SK-N-SH (cell line): ENCODE measurements at places on chromosomes 2 and 18.

GRCh38 chr18:2411381-2411960 is 159.8 kb downstream of the METTL4 start:
- DNase-seq = no peak

DNA sequence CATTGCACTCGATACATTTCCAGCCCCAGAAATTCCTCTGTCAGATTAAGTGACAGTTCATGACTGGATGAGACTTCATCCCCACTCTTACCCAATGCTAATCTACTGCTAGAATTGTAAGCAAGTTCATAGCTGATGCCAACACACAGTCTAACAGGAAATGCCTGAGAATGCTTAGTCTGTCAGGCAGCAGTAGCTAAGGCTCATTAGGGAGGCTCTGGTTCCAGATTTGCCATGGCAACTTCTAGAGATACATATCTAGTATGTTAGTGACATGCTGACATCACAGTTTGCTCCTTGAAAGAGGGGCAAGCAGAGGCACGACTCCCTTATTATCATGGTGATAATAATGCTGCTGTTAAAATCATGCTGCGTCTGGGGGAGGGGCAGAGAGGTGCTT is 198.4 kb downstream of the RBM43 start:
- DNase-seq = peak; percentile 49

DNA sequence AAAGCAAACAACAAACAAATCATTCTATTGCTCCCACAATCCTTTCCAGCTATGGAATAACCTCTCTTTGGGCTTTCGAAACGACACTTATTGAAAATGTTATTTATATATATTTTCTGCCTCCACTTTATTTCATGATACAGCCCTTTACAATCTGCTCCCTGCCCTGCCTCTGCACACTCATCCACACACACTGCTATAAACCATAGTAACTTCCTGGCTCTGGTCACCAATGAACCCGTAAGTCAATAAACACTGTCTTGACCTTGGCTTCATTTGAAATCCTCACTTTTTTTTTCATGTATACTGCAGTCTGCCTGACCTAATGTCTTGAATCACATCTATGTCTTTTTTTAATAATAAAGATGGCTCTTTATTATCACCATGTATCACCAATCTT is 161.5 kb downstream of the SLC39A10 start:
- DNase-seq = no peak

GRCh38 chr2:236728916-236729670 is 159.5 kb downstream of the ACKR3 start:
- no peak for DNase-seq

GRCh38 chr2:7015007-7015950 is 98.1 kb downstream of the RNF144A start:
- peak; percentile 70 for DNase-seq

DNA sequence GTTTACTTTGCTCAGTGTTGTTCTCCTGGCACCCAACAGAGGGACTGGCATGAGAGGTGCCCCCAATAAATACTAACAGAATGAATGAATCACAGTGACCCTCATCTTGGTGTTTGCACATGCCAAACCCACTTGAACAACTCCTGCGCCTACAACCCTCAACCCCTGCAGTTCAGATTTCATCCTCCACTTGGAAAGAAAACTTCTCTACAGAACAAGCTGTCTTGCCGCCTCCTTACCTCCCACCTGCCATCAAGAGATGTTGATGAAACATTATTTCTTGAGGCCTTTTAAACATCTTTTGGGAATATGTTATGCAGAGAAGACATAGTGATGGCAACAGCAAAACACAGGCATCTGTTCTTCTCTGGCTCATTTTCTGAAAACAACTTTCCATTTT is 216.0 kb upstream of the SH3BP4 start:
- no peak for DNase-seq

DNA sequence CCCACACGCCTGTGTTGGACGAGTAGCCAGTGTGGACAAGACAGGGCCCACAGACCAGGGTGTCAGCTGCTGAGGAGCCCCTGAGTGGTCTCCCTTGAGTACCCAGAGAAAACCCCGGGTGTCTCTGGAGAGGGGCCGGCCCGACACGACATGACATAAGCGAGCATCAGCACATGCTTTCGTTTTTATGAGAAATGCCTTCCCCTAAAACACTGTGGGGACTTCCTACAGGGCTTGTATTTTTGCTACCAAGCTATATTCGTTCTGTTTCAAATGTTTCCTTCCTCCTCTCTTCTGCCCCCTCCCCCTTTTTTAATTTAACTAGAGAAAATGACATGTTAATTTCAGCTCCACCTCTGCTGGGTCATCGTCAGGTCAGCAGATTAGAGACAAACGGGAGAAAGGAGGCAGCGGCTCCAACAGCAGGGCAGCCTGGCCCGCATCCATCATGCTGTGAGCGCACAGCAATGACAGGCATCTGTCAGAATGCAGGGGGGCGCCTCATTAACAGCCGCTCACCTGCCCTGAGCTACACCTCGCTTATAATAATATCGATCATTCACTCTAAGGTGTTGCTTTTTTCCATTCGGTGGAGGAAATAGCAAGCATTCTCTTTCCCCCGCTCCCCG is 286.2 kb downstream of the ZNF516 start:
- DNase-seq = no peak

GRCh38 chr2:83058683-83059082 is 1400.4 kb downstream of the SUCLG1 start:
- DNase-seq = no peak

DNA sequence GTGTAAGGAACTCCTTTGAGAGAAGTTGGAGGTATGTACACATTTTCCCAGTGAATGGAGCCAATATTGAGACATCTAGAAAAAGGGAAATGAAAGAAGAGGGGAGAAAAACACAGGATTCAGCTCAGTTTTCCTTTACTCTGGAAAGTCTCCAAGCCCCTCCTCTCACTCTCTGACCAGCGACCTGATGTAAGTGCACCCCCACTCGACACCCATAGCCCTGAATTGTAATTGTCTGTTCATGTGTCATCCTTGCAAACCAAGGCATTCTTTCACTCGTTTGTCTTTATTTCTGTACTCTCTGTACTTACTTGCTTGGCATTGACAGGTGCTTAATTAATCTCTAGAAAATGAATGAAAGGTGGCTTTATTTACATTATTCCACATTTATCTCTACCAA is 55.7 kb upstream of the CTAGE1 start:
- no peak for DNase-seq

- DNase-seq = no peak
Observed at GRCh38 chr2:173370198-173370597, 15.5 kb downstream of the CDCA7 start.

DNA sequence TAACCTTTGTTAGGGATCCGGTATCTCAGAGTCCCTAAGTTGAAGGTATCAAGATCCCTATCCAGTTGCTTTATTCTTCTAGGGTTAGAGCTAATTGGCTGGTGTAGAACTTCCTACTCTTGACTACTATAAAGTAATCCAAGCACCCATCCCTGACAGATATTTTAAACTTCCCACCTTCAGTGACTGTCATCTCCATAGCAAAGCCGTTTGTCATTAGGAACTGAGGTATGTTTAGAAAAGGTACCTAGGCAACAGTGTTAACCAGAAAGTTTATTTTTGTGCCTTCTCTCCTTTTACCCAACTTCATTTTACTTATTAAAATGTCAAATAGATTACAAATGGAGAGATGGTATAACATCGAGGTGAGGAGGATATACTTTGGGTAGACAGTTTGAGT is 4.5 kb downstream of the FAM117B start:
- DNase-seq = no peak

DNA sequence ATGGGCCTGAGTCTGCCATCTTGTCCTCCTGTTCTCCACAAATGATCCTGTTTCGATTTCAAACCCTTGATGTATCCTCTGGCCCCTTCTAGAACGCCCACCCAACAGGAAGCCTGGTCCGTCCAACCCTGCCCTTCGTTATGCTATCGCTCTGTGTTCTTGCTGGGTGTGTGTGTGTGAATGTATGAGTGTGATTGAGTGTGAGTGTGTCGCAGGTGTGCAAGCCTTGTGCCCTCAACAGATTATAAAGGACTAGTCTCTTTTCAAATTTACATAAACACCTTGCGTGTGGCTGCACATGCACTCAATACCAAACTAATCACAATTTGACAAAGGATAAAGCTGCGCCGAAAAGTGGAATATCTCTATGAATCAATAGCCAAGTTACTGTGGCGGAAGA is 149.5 kb upstream of the SALL3 start:
- no peak for DNase-seq

DNA sequence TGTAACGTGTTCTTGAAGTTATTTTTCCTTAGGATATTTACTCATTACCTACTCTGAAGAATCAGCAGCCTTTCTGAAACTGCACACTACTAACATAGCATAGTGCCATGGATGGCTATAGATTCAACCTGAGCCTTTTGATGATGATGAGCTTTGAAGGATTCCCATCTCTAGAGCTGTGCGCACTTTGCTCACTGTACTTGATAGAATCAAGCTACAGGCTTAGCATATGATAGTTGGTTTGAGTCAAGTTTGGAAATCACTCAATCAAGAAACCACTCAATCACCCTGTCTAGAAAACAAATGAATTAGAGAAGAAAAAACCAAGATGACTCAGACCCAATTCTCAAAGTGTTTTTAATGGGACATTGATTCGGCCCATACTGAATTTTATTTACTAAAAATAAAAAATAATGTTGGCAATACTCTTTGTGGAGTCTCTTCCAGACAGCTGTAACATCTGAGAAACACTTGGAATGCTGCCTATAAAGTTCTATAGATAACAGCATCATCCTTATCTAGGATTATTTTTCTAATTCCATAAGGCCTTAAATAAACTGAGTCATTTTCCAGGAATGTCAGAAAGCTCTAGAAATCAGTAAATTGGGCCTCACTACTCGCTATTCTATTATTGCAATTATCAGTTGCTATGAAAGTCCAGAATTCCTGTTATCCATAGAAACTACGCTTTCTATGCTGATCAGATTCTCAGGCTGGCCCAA is 259.0 kb upstream of the ERBB4 start:
- DNase-seq = no peak

- no peak for DNase-seq
Observed at GRCh38 chr18:73331212-73331772, 463.5 kb upstream of the NETO1 start.

DNA sequence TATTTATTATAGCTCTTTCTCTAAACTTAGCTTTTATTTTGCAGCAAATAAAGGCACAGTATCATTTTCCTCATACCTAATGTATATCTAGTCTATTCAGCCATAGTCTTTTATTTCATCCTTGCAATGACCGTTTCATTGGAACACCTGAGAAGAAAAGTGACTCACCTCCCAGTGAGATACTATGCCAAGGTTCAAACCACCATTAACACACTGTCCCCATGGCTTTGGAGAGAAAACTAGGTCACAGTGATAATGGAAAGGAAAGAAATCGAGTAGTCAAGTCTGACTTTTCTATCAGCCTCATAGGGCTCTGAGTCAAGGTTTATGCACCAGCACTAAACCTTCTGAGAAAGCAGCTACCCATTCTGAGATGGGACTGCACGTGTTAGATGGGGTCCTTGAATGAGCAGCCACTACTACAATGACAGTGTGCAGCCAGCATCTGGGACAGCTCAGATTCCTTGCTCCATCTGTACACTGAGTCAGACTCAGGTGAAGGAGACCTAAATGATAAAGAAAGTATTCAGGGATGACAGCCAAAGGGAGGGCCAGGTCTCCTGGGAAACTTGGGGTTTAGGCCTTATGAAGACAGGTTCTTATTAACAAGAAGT is 971.1 kb upstream of the ACVR2A start:
- no peak for DNase-seq

DNA sequence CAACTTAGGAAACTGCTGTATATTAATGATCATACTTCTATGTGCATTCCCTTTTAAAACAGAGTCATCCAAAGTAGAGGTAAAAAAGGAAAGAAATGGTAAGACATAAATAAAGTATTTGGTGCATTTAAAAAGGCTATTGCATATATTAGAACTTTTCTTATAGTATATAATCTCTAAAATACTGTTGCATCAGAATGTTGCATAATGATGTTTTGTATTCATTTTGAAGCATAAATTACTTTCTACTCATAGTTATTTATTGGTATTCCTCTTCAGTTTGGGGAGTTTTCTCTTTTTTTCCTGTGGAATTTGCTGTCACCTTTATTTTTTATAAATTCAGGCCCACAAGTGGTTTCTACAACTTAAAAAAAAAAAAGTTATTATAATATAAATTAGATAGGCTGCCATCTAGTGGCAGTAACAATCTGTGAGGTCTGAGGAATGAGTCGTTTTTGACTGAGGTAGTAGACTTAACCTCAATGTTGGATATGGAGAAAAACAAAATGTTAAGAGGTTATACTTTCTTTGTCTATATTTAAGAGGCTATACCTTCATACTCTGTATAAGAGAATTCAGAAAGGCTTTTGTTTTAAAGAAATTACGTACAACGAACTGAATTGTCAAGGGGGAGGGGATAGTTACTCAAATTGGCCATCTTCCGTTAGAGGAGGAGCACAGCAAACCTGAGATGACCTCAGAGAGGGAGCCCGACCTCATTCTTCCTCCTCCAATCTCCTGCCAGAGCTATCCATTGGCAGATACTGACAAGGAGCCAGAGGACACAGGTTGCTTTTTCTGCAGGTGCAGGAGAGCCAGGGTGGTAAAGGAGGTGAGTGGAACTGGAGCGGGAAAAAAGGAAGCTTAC is 23.8 kb downstream of the ANKAR start:
- DNase-seq = peak; percentile 26

GRCh38 chr18:13401404-13401803 is 182.8 kb downstream of the LDLRAD4 start:
- no peak for DNase-seq

DNA sequence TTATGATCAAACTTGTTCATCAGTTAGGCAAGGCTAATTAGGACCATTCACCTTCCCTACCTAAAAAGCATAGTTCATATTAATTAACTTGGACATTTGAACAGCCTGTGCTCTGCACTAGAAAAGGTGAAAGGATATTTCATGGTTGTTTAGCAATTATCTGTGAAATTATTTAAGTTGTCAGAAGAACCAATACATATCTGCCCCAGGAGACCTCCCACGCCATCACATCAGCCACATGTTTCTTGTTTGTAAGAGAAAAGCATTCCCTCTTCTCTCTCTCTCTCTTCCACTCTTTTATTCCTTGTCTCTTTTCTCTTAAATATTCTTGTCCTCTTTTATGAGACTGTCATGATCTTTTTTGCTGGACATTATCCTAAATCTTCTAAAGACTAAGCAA is 282.0 kb upstream of the RND3 start:
- no peak for DNase-seq
